Activated CD4-positive, alpha-beta T cell treated with anti-CD3 and anti-CD28 coated beads for 4 hours (primary cell): ENCODE measurements at places on chromosomes 7 and 10.
A peak's percentile ranks its signal among the peaks of the same experiment; 100 is the strongest.

DNA sequence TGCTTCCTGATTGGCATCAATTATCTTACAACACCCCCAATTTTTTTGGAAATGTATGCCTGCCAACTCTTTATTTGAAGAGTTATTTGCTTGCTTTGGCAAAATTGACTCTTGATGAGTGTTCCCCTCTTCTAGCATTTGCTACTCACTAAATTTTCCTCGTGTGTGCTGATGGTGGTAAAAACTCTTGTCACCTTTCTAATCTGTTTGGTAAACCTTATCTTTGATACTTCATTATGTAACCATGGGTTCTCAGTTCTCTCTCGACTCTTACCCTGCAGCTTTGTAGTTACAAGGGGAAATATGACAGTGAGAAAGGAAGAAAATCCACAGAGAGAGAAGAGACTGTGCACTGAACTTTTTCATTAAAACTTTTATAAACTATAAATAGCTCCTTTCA, 102.5 kb downstream of the CDK14 start:
- DNase-seq = no peak

DNA sequence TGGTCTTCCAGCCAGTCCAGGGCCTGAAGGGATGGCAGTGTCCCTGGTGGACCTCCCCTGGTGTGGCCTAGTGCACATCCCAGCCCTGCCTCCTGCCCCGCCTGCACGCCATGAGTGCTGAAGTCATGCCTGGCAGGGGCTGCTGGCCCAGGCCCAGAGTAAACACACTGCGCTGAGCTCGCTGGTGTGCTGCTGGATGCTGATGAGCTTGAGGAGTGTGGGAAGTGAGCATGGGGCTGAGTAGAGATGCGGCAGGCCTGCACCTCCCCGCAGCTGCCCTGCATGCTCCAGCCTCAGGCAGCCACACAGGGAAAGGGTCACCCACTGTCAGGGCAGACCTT, 43.2 kb downstream of the HTRA1 start:
- DNase-seq = no peak

DNA sequence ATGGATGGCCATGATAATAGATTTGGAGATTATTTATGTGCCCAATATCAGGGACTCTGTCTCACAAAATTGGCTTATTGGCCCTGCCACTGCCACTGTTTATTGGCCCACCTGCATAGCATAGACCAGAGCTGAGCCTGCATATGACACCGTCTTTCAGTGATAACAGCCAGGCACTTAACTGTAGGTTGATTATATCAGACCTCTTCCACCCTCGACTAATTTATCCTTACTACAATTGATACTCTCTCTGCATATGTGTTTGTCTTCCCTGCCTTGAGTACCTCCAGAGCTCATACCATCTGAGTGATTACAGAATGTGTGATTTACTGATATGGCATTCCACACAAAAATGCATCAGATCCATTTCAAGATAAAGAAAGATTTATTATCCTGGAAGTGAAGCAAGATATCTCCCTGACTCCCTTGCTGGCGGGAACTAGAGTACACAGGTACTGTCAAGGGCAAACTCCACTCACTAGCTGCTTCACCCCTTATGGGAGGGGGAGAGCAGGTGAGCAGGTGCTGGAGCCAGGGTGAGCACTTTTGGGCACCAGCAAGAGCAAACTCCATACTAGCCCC, 13.1 kb upstream of the SAMD9L start:
- DNase-seq = no peak

DNA sequence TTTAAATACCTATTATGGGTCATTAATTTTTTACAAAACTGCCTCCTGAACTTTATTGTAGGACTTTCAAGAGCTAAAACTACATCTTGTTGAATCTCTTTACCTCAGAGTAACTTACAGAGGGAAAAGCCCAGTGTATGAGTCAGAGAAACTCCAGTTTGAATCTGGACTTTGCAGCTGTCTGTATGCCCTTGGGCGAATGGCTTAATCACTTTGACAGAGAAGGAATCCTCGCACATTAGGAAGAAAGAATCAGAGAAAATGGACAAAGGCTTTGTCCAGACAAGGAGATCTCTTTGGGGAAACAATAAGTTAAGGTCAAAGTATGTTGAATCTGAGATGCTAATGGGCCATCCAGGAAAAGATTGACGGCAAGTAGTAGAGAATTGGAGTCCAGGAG, 484.2 kb upstream of the CELF2 start:
- no peak for DNase-seq

- DNase-seq = no peak
Measured at GRCh38 chr10:14826076-14826829, 11.6 kb downstream of the CDNF start.

DNA sequence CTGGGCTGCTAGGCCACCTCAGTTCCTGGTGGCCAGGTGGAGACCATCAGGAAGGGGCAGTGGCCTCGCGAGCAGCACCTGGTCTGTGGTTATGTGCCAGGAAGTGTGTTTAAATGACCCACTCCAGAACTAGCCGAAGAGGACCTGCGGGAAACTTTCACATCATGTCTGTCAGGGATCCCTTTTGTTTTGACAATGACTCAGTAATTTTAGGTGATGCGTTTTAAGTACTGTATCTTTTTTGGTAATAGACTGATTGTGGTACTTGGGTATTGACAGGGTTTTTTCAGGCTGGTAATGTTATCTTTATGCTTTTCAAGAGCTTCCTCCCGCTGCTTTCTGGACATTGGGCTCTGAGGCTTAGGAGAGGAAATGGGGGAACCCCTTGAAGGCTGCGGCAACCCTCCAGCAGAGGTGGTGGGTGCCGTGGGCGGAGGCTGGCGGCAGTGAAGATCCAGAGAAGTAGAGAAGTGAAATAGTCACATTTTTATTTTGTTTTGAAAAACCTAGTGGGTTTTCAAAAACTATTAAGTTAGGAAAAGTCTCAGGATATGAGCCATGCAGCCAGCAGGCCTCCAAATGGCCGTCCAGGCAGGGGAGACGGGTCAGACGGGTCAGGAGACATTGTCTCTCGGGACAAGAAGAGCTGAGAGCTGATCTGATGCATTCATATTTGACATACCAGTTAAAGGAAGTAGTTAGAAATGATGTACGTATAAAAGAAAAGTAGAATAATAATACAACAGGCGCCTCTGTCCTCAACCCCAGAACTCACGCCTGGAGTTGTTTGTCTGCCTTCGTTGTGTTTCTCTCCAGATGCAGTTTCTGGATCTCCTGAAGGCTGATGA, 27.7 kb downstream of the PPP2R2D start:
- peak; percentile 47 for DNase-seq

DNA sequence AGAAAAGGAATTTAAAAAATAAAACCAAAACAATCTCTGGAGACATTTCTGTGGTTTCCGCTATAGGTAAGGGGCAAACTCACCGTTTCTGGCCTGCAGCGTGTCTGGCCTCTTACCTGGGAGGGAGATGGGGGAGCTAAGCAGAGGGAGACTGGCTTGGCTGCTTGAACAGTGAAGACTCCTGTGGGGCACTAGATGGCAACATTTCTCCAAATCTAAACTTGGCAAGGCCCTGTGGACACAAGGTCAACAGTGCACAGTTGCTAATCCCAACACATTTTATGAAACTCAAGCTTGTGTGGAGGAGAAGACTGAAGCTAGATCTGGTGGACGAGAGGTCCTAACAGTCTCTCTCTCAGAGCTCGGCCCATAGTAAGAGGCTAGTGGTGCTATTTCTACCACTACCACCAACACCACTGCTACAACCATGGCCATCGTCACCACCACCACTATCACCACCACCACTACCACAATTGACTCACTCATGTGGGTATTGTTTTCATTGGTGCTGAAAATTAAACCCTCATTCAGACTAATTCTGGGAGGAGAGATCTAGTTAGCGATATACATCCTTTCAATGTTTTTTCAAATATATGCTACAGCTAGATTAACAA, 28.4 kb upstream of the CDHR3 start:
- no peak for DNase-seq

GRCh38 chr7:94323844-94324243, 70.9 kb upstream of the COL1A2 start:
- no peak for DNase-seq

DNA sequence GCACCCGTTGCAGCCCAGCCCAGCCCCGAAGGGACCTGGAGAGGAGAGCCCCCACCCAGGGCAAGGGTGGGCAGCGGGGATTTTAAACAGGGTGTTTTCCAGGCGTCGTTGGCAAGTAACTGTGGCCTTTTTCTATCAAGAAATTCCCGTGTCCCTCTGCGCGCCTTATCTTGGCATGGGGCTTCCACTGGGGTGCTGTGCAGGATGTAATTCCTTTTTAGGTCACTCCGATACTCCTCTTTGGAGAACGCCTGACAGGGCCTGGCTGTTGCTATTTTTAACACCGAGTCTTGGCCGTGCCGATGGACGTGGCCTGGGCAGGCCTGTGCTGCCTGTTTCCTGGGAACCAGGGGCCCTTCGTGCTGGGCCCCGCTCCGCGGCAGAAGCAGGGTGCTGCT, 93.8 kb downstream of the INPP5A start:
- no peak for DNase-seq

DNA sequence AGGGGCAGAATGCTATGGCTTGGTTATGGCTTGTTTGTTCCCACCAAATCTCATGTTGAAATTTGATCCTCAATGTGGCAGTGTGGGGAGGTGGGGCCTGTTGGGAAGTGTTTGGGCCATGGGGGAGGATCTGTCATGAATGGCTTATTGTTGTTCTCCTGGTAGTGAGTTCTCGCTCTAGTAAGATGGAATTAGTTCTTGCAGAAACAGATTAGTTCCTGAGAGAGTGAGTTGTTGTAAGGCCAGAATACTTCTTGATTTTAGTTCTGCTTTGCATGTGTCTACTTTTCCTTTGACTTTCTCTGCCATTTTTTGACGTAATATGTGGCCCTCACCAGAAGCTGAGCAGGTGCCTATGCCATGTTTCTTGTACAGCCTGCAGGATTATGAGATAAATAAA, 188.2 kb downstream of the KIF20B start:
- DNase-seq = no peak

DNA sequence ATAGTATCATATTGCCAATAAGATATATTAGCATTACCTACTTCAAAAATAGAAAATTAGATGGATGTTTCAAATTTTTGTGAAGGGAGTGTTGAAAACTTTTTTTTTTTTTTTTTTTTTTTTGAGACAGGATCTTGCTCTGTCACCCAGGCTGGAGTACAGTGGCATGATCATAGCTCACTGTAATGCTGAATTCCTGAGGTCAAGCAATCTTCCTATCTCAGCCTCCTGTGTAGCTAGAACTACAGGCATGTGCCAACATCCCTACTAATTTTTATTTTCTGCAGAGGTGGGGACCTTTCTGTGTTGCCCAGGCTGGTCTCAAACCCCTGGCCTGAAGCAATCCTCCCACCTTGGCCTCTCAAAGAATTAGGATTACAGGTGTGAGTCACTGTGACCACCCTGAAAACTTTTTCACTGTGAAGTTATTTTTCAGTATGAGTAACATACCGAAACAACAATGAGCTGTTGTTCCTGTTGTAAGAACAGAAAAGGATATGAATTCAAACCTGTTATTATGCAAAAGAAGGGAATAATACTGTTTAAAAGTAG, 266.9 kb downstream of the NEBL start:
- DNase-seq = no peak

GRCh38 chr7:95327356-95327755, 3.0 kb upstream of the PON1 start:
- DNase-seq = no peak

DNA sequence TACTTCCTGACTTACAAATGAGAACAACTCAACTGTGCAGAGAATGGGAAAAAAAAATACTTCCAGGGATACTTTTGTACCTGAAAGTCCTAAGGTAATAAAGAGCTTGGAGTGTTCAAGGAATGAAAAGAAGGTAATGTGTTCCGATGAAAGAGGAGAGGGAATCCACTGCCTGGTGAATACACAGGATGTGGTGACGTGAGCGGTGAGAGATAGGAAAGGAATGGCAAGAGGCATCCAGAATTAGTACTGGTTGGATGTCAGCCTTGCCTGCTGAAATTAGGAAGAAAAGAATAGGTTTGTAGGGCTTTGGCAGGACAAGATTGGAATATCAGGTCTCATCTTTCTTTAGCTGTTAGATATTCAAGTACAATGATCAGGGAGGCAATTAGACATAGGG, 347.7 kb downstream of the POM121L12 start:
- DNase-seq = no peak

- DNase-seq = no peak
Measured at GRCh38 chr7:103955985-103956384, 33.5 kb downstream of the RELN start.

GRCh38 chr7:12805957-12806356, 118.5 kb downstream of the ARL4A start:
- DNase-seq = no peak

GRCh38 chr7:121872831-121873288, at the start of gene PTPRZ1:
TSS of gene PTPRZ1 (plus strand) at chr7:121873161. CDS start at chr7:121873500, 339 bp downstream.
- DNase-seq = no peak

DNA sequence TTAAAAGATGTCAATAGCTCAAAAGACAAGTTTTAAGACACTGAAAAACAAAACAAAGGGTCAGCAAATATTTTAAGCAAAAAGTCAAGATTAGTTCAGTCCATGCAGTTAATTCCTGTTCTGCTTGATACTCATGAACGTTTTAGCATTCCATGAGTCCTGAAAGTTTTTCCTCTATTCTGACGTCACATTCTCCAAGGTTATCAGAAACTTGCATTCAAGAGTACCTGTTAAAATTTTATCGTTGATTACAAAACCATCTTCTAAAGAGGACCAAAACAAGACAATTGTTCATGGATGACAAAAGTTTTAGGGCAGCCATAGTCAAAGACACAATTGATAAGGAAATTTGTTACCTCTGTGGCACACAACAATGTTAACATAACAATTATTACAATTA, 52.5 kb upstream of the VOPP1 start:
- DNase-seq = no peak

DNA sequence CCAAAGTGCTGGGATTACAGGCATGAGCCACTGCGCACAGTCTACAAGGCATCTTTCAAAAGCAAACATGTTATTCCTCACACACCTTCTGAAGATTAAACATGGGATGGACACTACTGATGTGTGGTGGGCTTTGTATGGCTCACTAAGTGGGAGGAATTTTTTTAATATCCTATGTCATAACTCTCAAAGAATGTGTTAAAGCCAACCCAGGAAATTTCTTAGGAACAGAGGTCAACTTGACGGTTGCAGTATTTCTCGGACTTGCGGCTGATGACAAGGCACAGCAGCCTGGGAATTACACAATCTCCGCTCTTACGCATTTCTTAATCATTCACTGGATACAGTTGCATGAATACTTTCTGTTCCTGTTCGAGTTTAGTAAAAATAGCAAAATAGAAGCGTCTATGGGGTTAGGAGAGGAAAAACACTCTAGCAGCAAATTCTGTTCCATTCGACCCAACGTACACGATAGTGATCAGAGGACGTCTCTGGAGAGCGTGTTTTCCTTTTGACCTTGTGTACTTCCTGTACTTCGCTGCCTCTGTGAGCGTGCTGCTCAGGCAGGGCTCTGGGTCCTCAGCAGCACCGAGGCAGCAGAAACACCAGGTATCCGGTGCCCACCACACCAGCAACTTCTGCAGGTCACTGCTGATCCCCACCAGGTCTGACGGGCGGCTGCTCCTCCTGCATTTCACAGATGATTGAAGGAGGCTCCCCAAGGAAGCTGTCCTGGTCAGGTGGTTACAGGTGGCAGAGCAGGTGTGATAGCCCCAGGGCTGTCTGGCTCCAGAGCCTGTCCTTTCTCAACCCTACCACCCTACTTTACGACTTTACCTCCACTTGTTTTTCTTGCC, 26.4 kb upstream of the SRGN start:
- peak; percentile 21 for DNase-seq
